NCI-H2081 (cell line): ENCODE measurements at places on chromosomes 11 and 22.

DNA sequence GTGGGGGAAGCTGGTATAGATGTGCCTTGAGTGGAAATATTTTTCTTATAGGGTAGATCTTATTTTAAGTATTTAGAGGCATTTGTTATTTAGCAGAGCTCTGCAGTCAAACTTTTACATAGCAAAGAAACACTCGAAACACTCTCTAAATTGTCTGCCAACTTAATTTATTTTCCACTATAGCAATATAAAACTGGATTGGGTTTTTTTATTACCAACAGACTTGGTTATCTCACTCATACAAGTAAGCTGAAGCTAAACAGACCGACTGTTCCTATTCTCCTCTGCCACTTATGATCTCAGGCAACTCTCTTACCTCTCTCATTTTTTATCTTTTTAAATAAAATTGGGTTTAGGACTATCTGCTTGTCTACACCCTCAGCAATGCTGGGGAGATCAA is 4.6 kb downstream of the RAB38 start:
- no peak for DNase-seq

DNA sequence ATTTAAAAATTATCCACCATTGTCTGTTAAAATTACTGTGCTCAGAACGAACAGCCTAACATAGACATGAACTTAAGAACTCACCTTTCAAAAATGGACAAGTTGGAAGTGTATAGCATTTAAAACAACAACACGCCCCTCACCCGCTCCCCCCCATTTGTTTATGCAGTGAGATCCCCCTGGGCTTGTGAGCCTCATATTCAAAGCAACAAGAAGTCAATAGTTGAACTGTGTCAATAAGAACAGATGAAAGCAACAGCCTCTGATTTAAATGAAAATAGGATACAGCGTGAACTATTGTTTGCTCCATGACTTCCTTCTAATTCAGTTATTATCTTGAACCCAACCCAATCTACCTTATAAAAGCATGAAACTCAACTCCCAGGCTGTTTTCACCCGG is 314.2 kb downstream of the BLID start:
- peak; percentile 13 for DNase-seq

DNA sequence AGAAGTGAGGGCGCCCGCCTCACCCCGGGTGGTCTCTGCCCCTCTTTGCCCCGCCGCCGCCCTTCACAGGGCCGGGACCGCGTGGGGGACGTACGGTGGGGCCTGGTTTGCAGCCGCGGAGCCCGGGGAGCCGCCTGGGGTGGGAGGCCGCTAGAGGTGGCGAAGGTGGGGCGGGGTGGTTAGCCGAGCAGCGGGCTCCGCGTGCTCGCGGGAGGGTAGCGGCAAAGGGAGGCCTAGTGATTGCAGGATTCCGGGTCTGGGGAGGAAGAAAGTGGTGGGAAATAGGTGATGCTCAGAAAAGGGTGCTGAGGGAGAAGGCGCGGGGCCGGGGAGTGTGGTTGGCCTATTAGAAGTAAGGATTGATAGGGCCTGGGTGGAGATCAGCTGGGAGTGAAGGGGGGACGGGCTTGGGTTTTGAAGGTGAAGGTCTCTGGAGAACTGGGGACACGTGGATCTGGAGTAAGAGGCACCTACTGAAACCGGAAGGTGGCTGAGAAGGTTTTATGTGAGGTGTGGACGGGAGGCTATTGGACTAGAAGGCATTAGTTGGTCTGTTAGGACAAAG is 571 bp downstream of the FAR1 start:
- peak; percentile 20 for DNase-seq

DNA sequence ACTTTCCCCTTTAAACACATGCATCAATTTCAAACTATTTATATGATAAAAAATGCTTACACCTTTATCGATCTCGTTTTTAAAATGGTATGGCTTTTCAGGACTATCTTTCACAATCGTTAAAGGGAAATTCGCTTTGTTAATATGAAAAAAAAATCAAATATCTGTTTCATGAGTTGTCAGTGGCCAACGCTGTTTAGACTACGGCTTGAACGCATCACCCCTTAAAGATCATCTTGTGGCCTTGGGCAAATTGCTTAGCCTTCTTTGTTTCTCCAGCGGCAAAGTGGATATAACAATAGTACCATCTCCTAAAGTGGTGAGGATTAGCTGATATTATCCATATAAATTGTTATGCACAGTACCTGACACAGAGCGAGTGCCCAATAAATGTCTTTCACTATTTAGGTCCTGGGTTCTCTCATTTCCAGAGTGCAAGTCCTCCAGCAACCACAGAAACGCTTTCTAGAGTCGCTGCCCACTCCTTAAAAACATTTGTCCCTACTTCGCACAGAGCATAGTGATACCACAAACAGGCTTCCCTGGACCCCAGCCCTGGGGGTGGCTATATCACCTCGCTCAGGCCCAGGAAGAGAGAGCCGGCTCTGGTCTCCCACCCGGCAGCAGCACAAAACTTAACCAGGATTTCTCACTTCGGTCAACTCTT is 904 bp downstream of the SLC35F2 start:
- DNase-seq = no peak

DNA sequence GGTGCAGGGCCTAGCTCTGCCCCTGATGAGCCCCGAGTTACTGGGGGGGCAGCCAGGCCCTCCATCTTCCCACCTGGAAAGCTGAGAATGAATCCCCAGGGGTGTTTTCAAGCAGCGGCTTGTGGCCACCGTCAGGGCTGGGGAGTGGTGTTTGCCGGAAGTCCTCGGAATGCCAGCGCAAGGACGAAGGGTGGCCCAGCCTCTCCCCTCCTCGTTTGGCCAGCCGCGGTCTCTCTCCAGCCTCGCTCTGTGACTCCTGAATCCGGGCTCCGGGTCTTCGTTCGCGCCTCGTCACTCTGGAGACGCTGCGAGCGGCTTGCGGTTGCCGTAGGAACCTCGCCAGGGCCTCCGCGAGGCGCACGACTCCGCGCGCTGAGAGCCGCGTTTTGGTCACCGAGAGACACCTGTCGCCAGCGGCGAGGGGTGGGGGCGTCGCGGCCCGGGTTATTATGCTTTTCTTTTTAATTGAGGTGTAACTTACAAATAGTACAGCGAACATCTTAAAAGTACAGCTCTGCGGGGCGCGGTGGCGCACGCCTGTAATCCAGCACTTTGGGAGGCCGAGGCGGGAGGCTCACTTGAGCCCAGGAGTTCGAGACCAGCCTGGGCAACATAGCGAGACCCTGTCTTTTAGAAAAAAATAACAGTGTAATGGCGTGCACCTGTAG is 6.3 kb upstream of the KDELR3 start:
- DNase-seq = peak; percentile 79

- no peak for DNase-seq
These were observed 16.3 kb downstream of the SPTY2D1 start for GRCh38 chr11:18617688-18618341.

- peak; percentile 26 for DNase-seq
These were observed 852 bp downstream of the BUD13 start for GRCh38 chr11:116771935-116772334.

GRCh38 chr22:29750559-29751538 is 16.0 kb downstream of the ZMAT5 start:
- DNase-seq = no peak

GRCh38 chr11:76890329-76890728 is 29.6 kb downstream of the ACER3 start:
- DNase-seq = no peak

- no peak for DNase-seq
These were observed 45.4 kb downstream of the TIMP3 start for GRCh38 chr22:32846780-32847491.

DNA sequence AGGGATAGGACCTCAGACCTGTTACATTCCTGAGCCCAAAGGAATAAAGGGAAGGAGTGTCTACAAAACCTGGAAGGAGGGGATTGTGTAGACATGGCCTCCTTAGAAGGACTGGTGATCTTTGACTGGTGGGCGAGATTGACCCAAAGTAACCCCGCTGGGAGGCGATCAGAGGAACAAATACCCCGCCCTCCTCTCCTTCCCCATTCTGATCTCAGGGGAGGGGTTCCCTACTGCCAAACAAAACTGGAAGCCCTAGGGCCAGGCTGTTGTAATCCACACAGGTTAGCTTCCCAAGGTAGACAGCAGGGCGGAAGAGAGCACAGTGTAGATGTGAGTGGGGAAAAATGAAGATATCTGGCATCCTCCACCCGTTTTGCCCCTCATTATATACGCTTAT is 24.7 kb downstream of the NCF4 start:
- DNase-seq = no peak

DNA sequence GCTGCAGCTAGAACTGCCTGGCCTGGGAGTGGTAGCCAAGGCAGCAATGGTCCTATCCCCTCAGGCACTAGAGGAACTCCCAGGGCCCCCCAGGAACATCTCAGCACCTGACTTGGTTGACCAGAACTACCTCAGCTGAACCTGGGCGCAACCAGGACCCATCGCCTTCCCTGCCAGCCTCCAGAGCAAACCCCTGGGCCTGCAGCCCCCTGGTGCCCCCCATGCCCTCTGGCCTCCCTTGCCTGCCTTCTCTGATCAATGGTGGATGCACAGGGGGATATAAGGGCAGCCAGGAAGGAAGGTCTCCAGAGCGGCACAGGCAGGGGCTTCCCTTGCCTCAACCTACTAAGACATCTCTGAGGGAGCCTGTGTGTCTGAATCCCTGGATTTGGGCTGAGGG is 13.5 kb downstream of the MS4A10 start:
- DNase-seq = no peak

DNA sequence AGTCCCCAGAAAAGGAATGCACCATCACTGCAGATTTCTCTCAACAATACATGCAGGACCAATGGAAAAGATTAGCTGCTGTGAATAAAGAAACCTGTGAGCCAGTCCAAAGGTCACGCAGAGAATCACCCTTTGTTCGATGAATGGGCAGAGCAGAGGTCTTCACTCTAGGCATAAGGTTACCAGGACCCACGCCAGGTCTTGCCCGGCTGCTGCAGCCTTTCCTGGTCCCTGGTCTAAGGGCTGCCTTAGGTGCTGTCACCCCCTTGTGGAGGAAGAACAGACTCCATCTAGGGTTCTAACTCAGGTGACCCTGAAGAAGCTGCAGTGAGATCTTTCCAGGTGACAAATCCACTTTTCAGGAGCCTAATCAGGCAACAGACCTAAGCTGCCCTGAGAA is 29.0 kb upstream of the NAP1L4 start:
- DNase-seq = peak; percentile 48

- DNase-seq = no peak
These were observed 109.9 kb downstream of the EMSY start for GRCh38 chr11:76554767-76555166.

DNA sequence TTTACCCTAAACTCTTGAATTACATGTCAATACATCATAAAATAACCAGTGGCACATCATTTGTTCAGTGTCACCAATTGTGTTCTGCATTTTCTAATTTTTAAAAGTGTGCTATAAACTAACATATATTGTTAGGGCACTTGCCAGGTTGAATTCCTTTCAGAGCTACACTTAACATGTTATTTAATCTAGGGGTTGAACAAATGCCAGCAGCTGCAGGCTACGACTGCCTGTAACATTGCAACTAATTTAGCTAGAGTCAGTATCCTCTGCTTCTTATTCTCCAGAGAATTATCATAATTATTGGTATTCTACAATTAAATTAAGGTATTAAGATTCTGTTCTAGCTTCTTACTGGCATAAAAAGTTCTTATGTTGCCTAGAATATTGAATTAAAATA is 46.4 kb upstream of the ARHGAP42 start:
- no peak for DNase-seq

DNA sequence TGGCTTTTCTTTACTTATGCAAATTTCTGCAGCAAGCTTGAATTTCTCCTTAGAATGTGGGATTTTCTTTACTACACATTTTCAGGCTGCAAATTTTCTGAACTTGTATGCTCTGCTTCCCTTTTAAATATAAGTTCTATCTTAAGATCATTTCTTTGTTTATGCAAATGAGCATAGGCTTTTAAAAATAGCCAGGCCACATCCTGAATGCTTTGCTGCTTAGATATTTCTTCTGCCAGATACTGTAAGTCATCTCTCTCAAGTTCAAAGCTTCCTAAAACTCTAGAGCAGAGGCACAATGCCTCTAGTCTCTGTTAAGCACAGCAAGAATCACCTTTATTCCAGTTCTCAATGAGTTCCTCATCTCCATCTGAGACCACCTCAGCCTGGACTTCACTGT is 685.9 kb upstream of the LRRC4C start:
- no peak for DNase-seq

DNA sequence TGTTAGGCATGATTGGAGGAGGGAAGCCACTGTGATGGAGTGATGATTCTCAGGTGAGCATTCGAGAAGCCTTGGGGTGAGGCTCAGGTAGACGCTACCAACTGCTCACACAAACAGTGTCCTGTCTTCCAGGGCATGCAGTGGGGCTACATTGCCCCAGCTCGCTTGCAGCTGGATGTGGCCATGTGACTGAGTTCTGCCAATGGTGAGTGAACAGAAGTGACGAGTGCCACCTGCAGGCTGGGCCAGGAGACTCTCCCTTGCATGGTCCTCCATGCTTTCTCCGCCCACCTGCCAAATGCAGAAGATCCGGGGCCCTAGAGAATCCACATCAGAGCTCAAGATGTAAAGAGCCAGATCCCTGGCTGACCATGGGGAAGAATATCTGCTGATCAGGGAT is 195.9 kb downstream of the BCR start:
- no peak for DNase-seq

GRCh38 chr11:119943298-119943655 is 194.6 kb downstream of the TRIM29 start:
- no peak for DNase-seq

DNA sequence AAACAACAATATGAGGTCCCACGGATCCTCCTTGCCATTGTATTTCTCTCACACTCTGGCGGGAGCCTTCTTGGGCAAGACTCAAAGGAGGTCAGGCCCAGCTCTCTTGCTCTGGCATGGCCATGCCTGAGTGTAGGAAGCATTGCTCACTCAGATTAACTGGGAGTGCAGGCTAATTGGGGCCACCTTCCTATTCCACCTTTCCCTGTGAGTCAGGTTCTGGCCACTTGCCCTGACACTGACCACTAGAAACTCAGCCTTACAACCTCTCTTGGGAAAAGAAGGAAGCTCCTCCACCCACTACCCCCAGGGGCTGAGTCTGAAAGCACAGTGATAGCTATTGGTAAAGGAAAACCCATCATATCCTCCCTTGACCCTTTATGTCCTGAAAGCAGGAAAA is 121.8 kb upstream of the NTM start:
- no peak for DNase-seq

GRCh38 chr11:93089474-93090102 is 108.2 kb downstream of the SLC36A4 start:
- DNase-seq = no peak

DNA sequence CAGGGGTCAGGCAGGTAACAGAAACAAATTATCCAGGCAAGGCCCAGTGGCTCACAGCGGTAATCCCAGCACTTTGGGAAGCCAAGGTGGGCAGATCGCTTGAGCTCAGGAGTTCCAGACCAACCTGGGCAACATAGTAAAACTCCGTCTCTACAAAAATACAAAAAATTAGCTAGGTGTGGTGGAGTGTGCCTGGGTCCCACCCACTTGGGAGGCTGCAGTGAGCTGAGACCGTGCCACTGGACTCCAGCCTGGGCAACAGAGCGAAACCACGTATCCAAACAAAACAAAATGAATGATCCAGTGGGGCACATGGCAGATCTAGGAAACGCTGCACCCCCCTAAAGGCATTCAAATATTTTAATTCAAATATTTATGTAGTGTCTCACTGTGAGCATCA is 9.9 kb downstream of the NUMA1 start:
- no peak for DNase-seq
